ENCODE measurements at places on chromosomes 1 and 21.

- DNase-seq, result no peak
Measured at GRCh38 chr1:229437443-229437842, 3.5 kb upstream of the ACTA1 start.

- no peak for DNase-seq
Measured at GRCh38 chr1:57874418-57874877, 450.6 kb upstream of the DAB1 start.

DNA sequence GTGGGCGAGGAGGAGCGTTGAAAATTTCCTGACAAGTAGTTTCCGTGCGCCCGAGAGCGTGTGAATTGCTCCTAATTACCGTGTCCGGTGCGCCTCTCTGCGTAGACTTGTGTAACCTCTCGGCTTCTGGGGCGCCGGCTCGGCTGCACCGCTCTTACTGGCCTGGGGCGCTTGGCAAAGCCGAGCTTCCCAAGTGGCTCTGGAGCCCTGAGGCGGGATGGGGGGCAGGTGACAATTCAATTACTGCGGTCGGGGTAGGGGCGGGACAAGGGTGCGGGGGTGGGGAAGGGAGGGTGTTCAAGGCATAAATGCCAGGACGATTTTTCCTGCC lies 392 bp upstream of the DMRTA2 start:
- DNase-seq, result no peak

DNA sequence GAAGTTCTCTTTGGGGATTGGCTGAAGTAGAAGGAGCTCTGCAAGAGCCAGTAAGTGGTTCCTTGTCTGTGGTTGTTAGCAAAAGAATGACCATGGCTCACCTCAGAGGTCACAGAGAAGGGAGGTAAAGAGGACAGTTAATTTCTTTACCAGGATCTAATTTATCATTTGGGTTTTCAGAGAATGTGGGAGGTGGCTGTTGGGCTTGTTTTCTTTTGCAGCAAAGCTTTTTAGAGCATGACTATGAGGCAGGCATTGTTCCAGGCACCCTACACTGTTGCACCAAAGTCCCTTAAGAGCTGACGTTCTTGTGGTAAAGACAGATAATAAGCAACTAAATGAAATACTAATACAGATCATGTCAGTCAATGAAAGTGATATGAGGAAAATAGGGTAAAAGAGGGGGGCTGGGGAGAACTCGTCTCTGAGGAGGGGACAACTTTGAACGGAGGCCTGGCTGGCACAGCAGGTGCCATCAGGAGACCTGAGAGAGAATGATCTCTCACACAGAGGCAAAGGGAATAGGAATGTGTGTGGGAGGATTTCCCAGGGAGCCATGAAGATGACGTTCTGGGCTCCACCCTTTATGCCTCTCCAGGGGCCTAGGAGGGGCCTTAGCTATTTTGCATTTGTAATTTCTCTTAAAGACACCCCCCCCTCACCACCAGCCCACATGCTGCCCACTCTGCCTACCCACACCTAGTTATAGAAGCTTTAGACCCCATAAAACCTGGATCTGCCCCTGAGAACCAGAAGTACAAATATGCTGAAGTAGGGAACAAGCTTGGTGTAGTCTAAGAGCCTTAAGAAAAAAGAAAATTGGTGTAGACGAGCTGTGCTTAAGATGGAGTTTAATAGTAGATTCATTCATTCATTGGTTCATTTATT lies 177.5 kb downstream of the ROR1 start:
- no peak for DNase-seq

GRCh38 chr1:162943622-162944021 lies 82.6 kb upstream of the CCDC190 start:
- no peak for DNase-seq

DNA sequence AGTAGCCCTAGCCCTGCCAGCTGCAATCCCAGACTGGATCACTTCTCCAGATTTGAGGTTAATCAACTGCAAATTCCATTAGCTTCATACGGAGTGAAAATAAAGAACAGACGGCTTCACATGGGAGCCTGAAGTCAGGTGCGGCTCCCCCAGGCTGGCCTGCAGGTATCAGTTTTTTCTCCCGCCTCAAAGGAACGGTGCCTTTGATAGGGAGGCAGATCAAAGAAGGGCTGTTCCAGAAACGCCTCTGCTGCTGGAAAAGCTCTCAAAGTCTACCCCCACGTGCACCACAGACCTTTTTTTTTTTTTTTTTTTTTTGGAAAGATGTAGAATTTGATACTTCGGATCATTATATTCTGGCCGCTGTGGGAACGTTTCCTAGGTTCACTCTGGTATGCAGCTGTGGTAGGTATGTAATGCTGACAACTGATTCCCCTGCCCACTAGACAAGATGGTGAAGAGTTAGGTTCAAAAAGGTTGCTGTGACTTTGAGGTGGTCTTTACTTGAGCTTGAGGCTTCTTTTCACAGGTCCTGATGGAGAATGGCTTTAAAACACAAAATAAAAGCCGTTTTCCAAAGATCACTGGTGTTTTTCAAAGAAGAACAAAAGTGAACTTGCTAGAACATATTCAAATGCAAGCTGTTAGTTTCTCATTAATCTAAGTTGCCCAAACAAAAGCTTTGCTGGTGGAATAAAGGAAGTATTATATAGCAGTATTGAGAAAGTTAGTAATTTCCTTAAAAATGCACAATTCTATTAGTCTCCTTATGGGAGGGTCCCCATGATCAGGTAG lies 189.0 kb upstream of the NFIA start:
- no peak for DNase-seq

DNA sequence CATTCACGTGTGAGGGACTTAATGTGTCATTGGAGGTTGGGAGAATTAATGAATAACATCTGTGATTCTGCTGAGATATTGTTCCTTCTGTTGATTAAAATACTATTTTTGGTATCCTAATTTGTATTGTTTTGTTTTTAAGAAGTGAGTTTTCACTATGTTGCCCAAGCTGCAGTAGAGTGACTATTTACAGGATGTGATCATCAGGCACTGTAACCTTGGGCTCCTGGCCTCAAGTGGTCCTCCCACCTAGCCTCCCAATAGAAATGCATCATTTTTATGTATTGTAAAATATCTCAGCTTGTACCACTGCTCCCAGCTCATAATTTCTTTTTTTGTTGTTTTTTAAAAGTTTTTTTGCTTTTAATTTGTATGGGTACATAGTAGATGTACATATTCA lies 14.3 kb downstream of the ALG6 start:
- no peak for DNase-seq

DNA sequence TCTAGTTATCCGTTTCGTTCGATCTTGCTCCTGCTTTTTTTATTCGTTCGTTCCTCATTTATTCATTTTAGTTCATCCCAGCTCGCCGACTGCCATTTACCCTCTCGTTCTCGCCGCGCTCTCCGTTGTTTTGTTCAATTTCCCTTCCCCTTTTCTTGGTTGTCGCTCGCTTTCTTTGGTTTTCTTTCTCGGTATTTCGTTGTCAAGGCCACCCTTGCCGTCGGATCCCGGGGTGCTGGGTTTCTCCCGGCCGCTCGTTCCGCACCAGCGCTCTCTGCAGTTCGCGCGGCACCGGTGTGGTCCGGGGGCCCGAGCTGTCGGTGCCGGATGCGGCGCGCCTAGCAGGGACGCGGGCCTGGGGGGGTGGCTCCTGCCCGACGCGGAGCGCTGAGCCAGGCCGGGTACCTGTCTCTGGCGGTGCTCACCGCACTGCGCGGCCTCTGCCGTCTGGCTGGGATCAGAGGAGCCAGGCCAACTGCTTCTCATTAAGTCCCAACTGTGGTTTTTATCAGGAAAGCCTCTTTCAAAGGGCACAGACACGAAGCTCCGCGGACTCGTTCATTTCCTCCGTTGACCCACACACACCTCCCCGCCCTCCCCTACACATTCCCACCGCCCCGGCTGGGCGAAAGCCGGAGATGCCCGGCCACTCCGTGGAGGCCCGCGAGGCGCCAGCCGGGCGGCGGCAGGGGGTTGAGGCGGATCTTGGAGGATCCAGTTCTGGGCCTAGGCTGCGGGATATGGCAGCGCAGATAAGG lies 1.6 kb downstream of the ALX3 start:
- peak; percentile 78 for DNase-seq

DNA sequence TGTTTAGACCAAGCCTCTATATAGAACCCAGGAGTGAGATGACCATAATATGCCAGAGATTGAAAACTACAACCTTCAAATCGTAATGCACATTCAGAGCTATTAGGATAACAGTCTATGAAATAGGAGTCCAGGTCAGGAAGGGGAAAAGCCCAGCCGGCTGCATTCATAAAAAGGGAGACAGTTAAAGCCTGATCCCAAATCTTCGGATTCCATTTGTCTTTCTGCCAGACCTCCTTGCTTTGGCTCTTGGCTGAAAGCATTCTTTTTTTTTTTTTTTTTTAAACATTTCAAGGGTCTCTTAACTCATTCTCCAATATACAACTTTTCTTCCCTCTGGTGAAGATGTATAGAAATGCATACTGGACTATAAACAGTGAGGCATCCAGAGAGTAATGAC lies 81.1 kb downstream of the NTPCR start:
- no peak for DNase-seq

GRCh38 chr1:206909883-206910318 lies 11.8 kb downstream of the FCMR start:
- no peak for DNase-seq

- no peak for DNase-seq
Measured at GRCh38 chr1:175555266-175555665, 188.1 kb downstream of the TNR start.

- DNase-seq, result no peak
Measured at GRCh38 chr1:205800981-205801703, 11.9 kb downstream of the SLC41A1 start.

DNA sequence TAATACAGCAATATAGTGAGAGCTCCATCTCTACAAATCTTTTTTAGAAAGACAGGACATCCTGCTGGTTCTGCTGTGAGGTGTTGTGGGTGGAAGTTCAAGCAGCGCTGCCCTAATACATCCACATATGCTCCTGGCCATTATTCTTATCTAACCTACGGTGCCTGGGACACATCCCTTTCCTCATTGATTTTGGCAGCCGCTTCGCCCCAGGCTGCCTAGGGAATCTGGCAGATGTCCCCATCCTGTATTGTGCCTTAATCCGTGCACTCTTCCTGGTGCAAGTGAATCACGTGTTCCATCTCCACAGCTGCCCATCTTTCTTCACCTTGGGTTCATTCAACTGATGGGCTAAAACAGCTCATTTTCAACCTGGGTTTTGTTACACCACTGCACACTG lies 3.1 kb upstream of the UBE2G2 start:
- no peak for DNase-seq

DNA sequence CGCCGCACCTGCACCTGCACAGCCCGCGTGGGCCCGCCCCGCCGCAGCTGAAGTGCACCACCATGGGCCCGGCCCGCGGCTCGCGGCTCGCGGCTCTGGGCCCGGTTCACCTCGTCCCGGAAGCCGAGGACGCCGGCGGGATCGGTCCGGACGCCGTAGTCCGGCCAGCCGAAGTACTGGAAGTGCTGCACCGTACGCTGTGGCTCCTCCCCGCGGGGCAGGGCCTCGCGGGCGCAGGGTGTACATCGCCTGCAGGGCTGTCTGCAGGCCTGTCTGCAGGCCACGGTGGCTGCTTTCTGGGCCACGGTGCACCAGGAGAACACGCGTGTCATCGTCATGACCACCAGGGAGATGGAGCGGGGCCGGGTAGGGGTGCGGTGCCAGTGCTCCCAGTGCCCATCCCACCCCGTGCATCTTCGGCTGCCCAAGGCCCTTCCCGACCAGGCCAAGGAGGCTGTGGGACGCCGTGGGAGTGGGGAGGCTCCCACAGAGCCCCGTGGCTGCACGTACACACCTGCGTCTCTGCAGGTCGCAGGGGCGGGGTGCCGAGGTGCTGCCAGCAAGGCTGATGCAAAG lies 6.7 kb downstream of the RNF223 start:
- peak; percentile 47 for DNase-seq

DNA sequence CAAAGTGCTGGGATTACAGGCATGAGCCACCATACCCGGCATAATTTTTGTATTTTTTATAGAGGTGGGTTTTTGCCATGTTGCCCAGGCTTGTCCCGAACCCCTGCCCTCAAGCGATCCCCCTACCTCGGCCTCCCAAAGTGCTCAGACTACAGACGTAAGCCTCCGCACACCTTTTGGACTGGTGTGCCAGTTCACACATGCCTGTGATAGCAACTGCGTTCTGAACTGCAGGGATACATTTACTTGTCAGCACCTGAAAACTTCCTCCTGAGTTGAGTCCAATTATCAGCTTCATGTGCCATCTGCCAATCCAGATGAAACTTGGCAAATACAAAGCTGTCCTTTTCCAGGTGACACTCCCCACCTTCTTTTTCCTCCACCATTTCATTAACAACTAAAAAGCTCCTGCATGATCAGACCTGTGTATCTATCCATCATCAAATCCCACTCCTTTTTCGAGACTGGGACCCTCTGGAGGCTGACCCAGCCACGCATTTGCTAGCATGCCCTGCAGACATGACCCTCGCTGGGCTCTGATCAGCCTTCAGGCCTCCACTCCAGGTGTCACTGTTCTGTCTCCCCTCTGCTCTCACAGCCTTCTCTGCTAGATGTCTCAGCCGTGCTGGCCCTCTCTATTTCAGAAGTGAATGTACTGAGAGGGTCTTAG lies 2.1 kb upstream of the DEGS1 start:
- no peak for DNase-seq

DNA sequence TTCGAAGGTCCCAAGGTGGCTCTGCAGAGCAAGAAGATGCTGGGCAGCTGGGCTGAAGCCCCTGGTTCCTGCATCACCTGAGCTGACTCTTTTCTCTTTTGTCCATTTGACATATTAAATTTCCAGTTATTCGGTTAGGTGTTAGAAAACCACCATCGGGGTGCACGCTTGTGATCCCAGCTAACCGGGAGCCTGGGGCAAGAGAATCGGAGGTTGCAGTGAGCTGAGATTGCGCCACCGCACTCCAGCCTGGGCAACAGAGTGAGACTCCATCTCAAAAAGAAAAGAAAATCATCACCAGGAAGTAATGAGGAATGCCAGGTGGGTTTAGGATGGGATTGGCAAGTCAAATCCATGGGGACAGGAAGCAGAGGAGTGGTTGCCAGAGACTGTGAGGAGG lies 76.3 kb upstream of the ZC3H12A start:
- no peak for DNase-seq

GRCh38 chr1:10510520-10511493 lies 36.1 kb downstream of the PEX14 start:
- DNase-seq, result peak; percentile 25

DNA sequence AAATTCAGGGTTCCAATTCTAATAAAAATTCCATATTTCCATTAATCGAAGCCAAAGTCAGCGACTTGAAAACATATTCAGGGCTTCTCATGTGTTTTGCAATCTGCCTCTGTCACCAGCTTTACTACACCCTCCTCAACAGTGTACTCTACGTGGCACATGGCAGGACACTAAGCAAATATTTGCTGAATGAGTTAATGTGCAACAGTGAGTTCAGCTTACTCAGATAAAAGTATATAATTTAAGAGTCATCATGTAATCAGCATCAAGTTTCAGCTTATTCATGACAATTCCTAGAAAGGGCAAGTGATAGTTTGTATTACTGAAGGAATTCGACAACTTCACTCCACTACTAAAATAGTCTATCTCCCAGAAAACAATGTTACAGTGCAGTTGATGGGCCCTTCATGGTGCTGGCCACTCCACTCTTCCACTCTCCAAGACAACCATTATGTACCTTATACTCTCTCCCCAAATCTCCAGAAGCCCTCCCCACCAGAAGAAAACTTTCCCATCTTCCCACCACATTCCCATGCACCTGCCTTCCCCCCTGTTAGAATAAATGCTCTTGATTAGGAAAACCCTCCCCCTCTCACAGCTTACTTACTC lies 97.3 kb downstream of the TTLL7 start:
- DNase-seq, result no peak
